ENCODE measurements at places on chromosomes 3 and 15. TPM values are rescaled to one million over a fixed set of nuclear protein-coding genes. Genes with fewer than 3 reads are reported as not detected.

GRCh38 chr3:100003609-100004503 is 110.4 kb downstream of the FILIP1L start:
- H3K4me1 ChIP-seq: peaks cover 63% of the 10 kb centered on the region
- no peak overlapping the region for H3K4me3 ChIP-seq
- no peak for DNase-seq
- peak overlapping the region; percentile 71 for H3K27ac ChIP-seq
- no peaks in the 10 kb centered on the region for H3K27me3 ChIP-seq

The KLHL40 gene
- not detected for total RNA-seq

GRCh38 chr3:102189956-102190723 is 244.7 kb upstream of the ZPLD1 start:
- DNase-seq: no peak
- no peaks in the 10 kb centered on the region for H3K4me1 ChIP-seq
- H3K27ac ChIP-seq: no peak overlapping the region
- no peaks in the 10 kb centered on the region for H3K36me3 ChIP-seq

- no peaks in the 10 kb centered on the region for H3K27me3 ChIP-seq
- no peak overlapping the region for H3K4me3 ChIP-seq
- no peaks in the 10 kb centered on the region for H3K36me3 ChIP-seq
- H3K27ac ChIP-seq: peak overlapping the region; percentile 65
These were observed 12.0 kb downstream of the STARD5 start for GRCh38 chr15:81311752-81312464.

The SLC2A2 gene
- not detected for total RNA-seq

DNA sequence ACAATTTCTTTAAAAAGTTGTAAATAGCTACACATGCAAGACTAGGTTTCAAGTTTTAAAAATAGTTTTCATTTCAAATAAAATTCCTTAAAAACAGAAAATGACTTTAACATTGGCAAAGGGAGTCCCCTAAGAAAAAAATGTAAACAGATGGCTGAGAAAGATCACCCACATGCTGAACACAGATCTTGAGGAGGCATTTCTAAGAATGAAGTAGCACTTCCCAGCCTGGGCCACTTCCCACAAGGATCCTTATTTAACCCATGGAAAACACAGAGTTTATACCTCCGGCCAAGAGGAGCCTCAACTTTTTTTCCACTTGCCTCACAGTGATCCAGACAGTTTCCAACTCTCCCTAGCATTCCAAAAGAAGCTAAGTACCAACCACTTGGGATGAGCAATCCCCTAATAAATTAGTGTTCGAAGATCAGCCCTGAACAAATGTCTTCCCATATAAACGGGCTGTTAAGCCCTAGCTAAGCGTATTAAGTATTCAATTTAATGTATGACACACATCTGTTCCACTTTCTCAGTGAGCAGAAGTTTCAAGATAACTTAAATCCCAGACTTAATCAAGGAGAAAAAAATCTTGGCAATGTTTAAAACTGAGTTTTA is 61.4 kb downstream of the GADL1 start:
- DNase-seq: no peak
- H3K27ac ChIP-seq: no peak overlapping the region
- H3K36me3 ChIP-seq: no peaks in the 10 kb centered on the region
- no peaks in the 10 kb centered on the region for H3K27me3 ChIP-seq
- no peak overlapping the region for H3K4me3 ChIP-seq

The COL7A1 gene
- total RNA-seq: 19.1 TPM

GRCh38 chr3:79517766-79518413 is 249.9 kb downstream of the ROBO1 start:
- DNase-seq: no peak
- no peaks in the 10 kb centered on the region for H3K4me1 ChIP-seq
- no peaks in the 10 kb centered on the region for H3K27me3 ChIP-seq
- H3K27ac ChIP-seq: no peak overlapping the region
